ENCODE measurements at places on chromosomes 12 and 14.

GRCh38 chr12:126171937-126172559 lies 1106.8 kb downstream of the AACS start:
- DNase-seq = no peak

DNA sequence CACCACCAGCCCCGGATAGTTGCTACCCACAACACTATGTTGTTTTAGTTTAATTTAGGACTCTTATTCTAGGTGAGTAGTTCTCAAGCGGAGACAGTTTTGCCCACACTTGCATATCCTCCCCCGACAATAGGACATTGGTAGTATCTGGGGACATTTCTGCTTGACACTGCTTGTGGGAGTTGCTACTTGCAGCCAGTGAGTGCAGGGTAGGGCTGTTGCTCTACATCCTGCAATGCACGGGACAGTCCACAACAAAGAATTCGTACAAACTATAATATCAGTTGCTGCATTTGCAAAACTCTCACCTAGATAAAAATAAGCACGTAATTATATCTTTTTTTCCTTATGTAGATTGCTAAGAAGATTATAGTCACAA lies 111.8 kb upstream of the DNM1L start:
- DNase-seq = no peak

- no peak for DNase-seq
These were observed 267.4 kb downstream of the ALG10 start for GRCh38 chr12:34289431-34290380.

GRCh38 chr14:23613242-23614070 lies 22.7 kb upstream of the DHRS2 start:
- no peak for DNase-seq

GRCh38 chr12:96194971-96195844 lies 1.0 kb downstream of the ELK3 start:
- DNase-seq = peak; percentile 66

DNA sequence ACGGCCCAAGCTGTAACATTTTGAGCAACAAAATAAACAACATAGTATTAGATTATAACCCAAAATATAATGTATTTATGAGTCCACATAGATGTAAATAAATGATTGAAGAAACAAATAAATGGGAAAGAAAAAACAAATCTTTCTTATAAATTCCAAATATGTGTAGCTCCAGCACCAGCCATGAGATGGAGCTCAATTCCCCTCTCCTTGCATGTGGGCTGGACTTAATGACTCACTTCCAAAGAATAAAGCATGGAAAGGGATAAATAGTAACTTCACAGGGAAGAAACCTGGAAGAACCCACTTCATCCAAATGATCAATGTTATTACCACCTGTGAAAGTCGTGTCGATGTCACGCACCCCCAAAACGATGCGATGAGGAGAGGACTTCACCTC lies 158.8 kb downstream of the RPAP3 start:
- no peak for DNase-seq

DNA sequence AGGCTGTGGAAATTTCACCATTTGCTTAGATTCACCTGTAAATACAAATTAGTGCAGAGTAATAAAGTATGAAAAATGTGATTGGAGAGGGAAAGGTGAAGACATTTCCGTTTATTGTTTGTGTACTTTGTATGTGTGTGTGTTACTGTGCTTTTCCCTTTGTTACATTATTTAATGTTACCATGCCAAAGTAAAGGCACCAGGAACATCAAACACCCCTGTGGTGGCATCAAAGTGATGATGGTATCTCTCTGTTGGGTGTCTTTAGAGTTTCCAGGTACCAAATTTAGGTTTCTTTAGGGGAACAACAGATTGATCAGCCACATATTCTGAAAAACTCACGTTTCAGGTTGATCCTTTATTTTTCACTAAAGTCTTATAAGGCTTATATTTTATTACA lies 189.0 kb upstream of the FBXO33 start:
- no peak for DNase-seq

GRCh38 chr12:75955251-75955650 lies 76.3 kb downstream of the PHLDA1 start:
- no peak for DNase-seq

DNA sequence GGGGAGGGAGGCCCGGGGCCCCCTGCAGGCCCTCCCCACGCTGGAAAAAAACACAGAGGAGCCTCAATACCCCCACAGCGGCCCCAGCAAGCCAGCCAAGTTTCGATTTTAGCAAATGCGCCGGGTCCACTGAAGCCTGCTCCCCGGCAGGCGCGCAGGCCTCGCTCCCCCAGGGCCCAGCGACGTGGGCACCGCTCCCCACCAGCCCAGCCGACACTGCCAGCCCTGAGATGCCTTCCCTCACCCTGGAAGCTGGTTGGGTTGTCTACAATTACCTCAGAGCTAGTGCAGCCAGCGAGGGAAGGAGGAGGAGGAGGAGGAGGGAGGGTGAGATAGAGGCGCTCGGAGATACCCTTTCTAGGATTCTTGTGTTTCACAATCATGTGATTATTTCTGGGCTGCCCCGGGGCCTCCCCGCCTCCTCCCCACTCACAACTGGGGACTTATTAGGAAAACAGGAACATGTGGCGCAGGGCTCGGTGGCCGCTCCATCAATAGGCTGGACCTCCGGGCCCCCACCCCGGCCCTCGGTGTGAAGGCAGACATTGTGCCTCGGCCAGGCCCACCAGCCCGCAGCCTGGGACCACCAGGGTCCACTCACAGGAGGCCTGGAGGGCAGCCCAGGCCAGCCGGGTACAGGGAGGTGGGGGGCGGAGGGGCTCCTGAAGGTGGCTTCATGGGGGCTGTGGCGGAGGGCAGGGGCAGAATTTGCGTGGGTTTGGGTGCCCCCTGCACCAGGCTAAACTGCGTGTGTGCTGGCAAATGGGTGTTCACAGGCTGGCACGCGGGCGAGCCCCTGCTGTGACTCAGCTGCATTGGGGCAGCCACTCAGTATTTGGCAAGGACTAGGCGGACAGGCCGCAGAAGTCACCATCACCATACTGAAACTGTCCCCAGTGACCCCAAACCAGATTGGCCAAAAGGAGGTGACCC lies 109.9 kb downstream of the NCOR2 start:
- DNase-seq = peak; percentile 57
